ENCODE measurements at places on chromosomes 4 and X.

- DNase-seq = no peak
These were observed 3.9 kb upstream of the SPOCK3 start for GRCh38 chr4:167238226-167238625.

DNA sequence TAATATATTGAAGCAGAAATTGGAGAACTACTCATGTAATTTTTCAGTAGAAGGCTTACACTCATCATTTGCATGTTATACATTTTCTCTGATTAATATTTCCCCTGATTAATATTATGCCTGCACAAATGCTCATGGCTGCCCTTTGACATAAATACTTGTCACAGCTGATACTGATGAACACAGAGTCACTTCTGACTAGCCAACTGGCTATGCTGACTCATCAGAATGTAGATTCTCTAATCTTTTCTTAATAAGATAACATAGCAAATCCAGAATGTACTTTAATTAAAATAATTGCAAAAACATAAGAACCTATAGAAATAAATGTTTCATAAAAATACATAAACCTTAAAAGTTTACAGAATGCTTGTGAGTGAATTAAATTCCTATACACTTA, 52.4 kb upstream of the C4orf54 start:
- no peak for DNase-seq

GRCh38 chr4:110489901-110490508, 14.1 kb downstream of the ENPEP start:
- no peak for DNase-seq

DNA sequence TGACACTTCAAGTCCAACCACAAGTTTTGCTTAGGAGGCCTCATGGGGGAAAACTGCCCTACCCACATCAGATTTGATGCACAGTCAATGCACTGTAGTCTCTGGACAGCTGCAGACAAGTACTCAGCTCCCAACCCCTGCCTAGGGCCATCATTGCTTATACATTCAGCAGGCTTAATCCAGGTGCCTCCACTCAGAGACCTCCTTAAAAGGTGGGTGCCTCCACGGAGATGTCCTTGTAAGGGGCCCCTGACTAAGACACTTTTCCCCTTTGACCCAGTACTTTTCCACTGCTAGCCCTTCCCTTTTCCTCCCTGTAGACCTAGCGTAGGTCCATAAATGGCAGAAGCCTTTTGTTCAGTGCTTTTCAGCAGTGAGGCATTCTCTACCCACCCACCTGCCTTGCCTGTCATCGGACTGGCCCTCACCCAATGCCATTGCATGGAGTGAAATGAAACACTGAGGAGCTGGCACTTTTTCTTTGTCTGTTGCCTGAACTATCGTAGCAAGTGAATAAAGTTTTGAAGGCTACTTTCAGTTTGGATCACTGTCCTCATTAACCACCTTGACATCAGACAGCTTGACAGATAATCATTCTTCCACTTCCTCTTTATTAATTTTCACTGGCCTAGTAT, 23.8 kb upstream of the PLK4 start:
- DNase-seq = no peak

- DNase-seq = no peak
These were observed 58.6 kb downstream of the GPC3 start for GRCh38 chrX:133926809-133927208.

DNA sequence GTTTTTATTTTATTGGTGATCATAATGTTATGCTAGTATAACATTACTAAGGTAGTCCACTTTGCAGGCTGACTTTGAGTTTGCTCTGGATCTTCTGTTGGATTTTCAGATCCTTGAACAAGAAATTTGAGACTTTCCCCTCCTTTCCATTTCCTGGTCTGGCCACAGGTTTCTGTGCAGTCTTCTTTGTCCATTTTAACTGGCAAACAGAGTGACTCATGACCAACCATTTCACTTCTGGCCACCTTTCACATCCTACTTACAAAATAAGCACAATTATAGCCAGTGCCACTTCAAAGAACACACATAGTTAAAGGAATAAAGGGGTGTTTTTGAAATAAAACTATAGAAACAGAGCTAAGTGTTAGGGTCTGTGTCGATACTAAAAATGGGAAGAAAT, 8.4 kb downstream of the ANK2 start:
- DNase-seq = no peak

GRCh38 chr4:55510685-55511084, 36.0 kb downstream of the CLOCK start:
- DNase-seq = no peak

DNA sequence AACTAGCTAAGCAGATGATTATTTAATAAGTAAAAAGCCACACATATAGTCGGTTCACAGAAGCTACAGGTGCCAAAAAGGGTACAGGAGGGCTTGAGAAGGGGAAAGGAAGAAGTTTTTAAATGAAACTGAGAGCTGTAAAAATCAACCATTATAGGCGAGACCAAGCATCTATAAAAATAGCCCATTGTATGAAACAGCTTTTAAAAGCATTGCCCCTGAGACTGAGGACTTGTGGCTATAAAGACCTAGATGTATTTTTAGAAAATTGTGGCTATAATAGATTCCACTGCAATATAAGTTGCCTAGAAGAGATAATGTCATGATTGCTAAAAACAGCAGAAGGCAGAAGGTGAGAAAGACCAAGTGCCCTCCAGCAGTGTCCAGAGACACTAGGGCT, 15.0 kb upstream of the TTC29 start:
- no peak for DNase-seq

DNA sequence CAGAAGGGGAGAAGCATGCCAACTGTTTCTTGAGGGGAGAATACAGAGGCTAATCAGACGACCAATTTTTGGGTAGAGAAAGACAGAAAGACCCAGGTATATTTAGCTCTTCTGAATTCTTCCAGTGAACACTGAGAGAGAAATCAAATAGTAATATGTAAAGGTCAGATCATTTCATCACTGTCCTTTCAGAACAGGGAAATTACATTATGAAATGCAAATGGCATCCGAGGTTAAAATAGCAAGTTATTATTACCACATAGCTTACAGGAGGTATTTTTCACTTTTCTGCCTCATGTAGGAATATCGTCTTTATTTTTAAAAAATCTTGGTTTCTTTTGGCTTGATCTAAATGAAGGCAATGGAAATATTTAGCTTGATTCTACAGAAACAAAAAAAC, 18.0 kb downstream of the GABRB1 start:
- no peak for DNase-seq

DNA sequence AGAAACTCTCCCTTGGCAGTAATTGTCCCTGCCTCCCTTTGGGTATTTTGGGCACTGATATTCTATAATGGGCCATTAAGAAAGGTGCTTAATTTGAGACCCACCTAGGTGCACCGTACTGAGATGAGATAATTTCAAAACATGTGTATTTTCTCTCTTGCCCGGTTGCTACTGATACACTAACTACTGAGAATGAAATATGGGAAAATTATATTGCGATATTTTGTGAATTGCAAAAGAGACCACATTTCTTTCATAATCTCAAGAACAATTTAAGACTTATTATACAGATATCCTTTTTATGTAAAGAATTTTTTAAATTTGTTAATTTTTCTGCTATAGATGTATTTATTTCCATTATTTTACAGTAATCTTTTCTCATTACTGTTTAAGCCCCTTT, 284.9 kb downstream of the ADGRL3 start:
- no peak for DNase-seq

- no peak for DNase-seq
These were observed 31.5 kb downstream of the SEC24B start for GRCh38 chr4:109465069-109465468.

GRCh38 chr4:169236078-169236477, 34.7 kb downstream of the SH3RF1 start:
- no peak for DNase-seq

DNA sequence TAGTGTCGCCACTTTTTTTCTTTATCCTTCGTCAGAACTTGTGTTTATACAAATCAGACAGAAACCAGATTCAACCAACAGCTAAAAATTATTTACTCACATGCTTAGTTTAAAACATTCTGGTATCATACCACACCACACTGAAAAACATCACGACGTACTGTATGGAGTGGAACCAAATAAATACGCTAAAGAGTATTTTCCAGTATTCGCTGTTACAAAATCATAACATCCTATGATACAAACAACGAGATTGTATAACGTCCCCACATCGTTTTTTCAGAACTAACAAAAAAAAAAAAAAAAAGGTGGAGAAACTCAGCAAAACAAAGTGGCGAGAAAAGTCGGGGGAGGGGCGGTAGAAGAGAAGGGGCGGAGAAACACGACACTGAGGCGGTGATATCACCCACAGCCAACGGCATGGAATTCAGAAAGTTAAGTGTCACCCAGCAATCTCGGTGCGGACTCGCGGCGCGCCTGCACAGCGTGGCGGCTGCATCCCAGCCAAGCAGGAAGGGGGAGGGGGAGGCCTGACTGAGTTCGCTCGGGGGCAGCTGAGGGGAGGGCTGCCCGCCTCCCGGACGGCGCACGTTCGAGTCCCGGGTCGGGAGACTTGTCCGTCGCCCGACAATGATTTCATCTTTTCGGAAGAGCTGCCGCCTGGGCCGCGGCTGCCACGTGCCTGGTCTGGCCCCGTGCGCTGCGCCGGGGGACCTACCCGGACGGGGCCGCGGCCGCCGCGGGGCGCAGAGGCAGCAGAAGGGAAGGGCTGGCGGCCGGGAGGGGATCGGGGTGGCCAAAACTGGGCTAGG, 920 bp downstream of the SETD7 start:
- peak; percentile 49 for DNase-seq

DNA sequence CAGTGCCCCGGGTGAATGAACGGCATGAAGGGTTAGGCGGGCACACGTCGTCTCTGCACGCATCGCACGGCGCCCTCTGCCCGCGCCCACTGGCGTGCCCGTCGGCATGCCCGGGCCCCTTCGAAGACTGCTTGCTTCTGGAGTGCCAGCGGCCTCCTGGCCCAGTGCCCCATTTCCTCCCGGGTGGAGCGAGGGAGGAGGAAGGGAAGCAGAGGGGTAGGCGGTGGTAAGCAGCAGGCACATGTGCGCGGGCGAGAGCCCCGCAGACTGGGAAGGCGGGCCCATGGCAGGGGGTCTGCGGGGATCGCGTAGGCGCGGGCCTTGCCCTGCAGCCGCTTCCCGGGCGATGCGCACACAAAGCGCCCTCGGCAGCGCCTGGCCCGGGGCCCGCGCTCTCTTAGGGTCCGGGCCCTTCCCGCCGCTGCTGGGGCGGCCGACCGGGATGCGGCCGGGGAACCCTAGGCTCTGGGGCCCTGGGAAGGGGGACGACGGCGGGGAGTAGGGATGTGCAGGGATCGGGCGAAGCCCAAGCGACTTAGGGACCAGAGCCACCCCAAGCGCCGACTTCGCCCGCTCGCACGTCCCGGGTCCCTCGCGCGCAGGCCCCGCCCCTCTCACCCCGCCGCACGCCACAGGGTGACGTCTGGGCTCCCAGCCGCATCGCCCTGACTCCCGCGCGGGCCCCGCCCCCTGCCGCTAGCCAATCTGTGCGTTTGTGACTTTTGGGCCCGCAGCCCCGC, 866 bp upstream of the EMD start:
- DNase-seq = peak; percentile 38

- no peak for DNase-seq
These were observed 53.3 kb downstream of the CAMK2D start for GRCh38 chr4:113708250-113708649.

- DNase-seq = peak; percentile 45
These were observed 99.0 kb upstream of the MAML3 start for GRCh38 chr4:140252742-140253555.

- no peak for DNase-seq
These were observed 97.3 kb downstream of the RS1 start for GRCh38 chrX:18574591-18574990.

GRCh38 chrX:19065535-19065934, 56.7 kb downstream of the ADGRG2 start:
- no peak for DNase-seq

- DNase-seq = no peak
These were observed 48.7 kb upstream of the TLR3 start for GRCh38 chr4:186020106-186020792.

DNA sequence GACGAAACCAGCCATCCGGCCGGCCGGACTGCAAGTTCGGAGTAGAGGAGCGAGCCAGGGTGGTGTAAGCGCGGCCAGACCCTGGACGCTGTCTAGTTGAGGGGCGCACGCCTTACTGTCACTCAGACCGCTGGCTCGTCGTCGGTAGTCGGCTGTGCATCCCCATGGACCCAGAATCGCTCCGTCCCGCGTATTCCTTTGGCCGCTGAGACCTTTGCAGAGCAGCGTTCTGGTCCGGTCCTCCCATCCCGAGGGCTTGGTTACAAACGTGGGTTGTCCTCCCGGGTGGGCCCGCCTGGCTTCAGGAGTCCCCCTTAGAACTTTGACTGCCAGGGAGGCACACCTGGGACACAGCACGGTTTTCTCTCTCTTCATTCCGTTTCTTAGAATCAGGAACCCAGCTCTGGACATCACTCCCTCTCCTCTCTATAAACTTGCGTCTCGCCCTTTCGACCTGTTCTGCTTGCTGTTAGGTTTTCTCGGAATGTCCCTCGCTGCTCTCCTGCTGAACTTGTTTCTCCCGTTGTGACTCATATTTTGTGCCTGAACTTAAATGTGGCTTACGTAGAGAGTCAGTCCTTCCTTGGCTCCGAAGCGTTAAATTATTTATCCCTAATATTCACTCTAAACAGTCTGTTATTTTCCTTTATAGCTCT, 672 bp downstream of the PGM2 start:
- no peak for DNase-seq
